Foreskin melanocyte (primary cell): ENCODE measurements at places on chromosomes 16 and 17.

- DNase-seq, result no peak
Observed at GRCh38 chr17:1264196-1264595, 6.0 kb upstream of the BHLHA9 start.

DNA sequence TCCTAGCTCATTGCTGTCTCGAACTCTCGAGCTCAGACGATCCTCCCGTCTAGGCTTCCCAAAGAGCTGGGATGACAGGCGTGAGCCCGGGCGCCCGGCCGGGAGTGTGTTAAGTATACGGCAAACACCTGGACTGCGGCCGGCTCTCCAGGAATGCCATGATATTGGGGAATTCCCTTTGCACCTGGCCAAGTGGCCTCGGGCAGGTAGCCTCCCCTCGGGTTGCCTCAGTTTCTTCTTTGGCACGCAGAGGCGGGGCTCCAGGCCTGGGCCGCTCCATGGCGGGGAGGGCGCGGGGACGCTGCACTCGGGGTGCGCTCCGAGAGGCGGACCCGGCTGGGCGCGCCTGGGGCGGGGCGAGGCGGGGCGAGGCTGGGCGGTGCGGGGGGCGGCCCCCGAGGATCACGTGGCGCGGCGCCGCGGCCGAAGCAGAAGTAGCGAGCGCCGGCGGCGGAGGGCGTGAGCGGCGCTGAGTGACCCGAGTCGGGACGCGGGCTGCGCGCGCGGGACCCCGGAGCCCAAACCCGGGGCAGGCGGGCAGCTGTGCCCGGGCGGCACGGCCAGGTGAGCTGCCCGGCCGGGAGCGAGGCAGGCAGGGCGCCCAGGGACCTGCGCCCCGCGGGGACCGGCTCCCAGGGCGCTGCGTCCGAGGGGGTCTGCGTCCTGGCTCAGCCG, at the start of gene PLCG2:
TSS of gene PLCG2 (plus strand) at position 431 of the 675 bp plus-strand sequence. CDS start 6,699 bp downstream, outside the sequence.
- no peak for DNase-seq

- peak; percentile 58 for DNase-seq
Observed at GRCh38 chr17:4949321-4950074, 1.2 kb upstream of the PFN1 start.

DNA sequence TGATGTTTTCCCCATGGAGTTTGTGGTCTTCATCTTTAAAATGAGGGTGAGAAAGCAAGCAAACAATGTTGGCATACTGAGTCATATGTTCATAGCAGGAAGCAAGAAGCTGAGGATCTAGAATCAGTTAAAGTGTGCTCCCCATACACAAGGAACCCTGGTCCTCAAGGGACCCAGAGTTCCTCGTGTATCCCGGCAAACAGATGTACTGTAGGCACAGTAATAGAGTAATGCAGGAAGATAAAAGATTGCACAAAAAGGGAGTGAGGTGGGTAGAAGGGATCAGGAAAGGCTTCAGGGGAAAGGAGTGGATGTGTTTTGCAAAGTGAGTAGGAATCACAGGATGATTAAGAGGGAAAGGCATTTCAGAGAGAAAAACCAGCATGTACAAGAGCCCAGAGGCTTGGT, 412.3 kb upstream of the CDH11 start:
- no peak for DNase-seq

GRCh38 chr17:18262641-18263040, 2.2 kb downstream of the MIEF2 start:
- no peak for DNase-seq
